ENCODE measurements at places on chromosomes 4 and X. TPM values are rescaled to one million over a fixed set of nuclear protein-coding genes. Genes with fewer than 3 reads are reported as not detected.

The PABPC1L2B gene
- not detected for total RNA-seq

The CCKAR gene
- not detected for total RNA-seq

The MAGEB2 gene
- not detected for total RNA-seq

The AGTR2 gene
- total RNA-seq = not detected

The DSPP gene
- total RNA-seq = not detected

The EFHC2 gene
- 0.05 TPM for total RNA-seq

The VCX2 gene
- not detected for total RNA-seq

The COX7B2 gene
- not detected for total RNA-seq

The TMSB15B gene
- 6.5 TPM for total RNA-seq

The DGKK gene
- total RNA-seq = not detected

The GABRG1 gene
- not detected for total RNA-seq

Data from dermis blood vessel endothelial cell (primary cell).